Brain (organoid and tissue), 16 donors: ENCODE measurements at places on chromosomes 6 and 20. TPM values are rescaled to one million over a fixed set of nuclear protein-coding genes. Genes with fewer than 3 reads are reported as not detected.

C20orf202 gene
- polyA plus RNA-seq, result 0.27 TPM

PPP1R16B gene
- 37.6 TPM for polyA plus RNA-seq

STX11 gene
- polyA plus RNA-seq, result 0.44 TPM

RAET1L gene
- polyA plus RNA-seq, result not detected

BPIFB1 gene
- polyA plus RNA-seq, result not detected

HLA-DQA1 gene
- polyA plus RNA-seq, result 3.3 TPM

FRK gene
- 0.19 TPM for polyA plus RNA-seq
